ENCODE measurements at places on chromosomes 3 and 15. TPM values are rescaled to one million over a fixed set of nuclear protein-coding genes. Genes with fewer than 3 reads are reported as not detected.

Gene CD200R1
- total RNA-seq, result not detected

Gene SAXO2
- 1.2 TPM for total RNA-seq

Gene PTH1R
- not detected for total RNA-seq

Gene CHRD
- not detected for total RNA-seq

Gene GOLGA6A
- total RNA-seq, result not detected

Gene CAMKV
- not detected for total RNA-seq

Gene CORO2B
- 0.46 TPM for total RNA-seq

Gene GOLGA6B
- not detected for total RNA-seq

Gene PRR20G
- not detected for total RNA-seq

Measured in foreskin keratinocyte (primary cell).